ENCODE measurements at places on chromosomes 12 and 14.

- no peak for DNase-seq
Observed at GRCh38 chr12:9049520-9050133, 60.3 kb downstream of the KLRG1 start.

DNA sequence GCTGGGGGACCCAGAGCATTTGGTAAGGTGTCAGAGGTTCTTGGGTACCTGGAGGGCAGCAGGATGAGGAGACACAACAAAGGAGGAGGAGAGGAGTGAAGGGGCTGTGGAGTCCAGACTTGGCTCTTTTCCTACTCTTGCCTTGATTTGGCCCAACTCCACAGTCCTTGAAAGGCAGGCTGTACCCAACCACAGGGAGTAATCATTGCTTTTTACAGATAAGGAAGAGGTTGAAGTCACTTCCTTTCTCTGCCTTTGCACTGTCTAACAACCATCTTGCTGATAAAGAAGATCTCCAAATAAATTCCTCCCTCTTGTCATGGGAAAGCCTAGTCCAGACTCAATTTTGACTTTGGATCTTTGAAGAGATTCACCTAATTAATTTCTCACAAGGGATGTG is 226.8 kb upstream of the HMGA2 start:
- no peak for DNase-seq

GRCh38 chr14:68840454-68840853 is 47.6 kb upstream of the ZFP36L1 start:
- no peak for DNase-seq

GRCh38 chr12:89709995-89710872 is 1.6 kb upstream of the ATP2B1 start:
- DNase-seq = peak; percentile 71

- no peak for DNase-seq
Observed at GRCh38 chr12:111440152-111440551, 34.4 kb downstream of the SH2B3 start.
